T-helper 2 cell treated with Interferon-gamma antibody and Interleukin-4, amounts not matched to agents 5 μg/mL and 100 μg/mL, for 36 hours (primary cell): ENCODE measurements at places on chromosomes 2 and 18.

DNA sequence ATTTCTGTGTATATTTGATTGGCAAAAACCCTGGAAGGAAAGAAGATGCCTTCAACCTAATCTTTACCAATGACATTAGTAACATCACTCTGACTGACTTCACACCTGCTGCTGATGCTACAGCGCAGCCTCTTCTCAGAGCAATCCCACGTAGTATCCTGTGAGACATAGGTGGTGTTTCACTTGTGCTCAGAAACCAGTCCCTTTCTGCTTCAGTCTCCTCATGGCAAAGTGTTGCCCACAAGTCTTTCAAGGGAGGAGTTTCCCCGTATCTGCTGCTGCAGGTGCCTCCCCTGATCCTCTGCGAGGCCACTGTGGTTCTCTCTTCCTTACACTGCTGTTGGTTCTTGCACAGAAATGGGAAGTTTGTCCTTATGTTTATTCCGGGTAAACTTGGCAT lies 433.2 kb upstream of the TNP1 start:
- DNase-seq = no peak

GRCh38 chr2:17303054-17303453 lies 215.2 kb downstream of the RAD51AP2 start:
- no peak for DNase-seq

DNA sequence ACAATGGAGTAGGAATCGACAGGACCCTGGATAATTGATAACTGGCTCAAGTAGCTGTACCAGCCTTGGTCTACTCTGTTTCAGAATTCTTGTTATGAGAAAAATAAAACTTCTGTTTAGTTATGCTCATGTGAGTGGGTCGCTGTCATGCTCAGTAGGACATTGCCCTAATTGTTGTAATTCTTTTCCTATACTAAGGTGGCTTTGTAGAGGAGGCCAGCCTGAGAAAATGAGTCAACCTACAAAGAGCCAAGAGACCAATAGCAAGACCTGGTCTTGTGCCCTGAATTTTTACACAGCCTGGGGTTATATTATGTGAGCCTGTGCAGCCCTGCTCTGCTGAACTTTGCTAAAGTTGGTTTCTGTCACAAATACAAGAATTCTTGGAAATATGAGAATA lies 238.4 kb downstream of the MEIS1 start:
- DNase-seq = no peak

- no peak for DNase-seq
Observed at GRCh38 chr2:101517758-101518271, 42.9 kb upstream of the RFX8 start.

GRCh38 chr18:63220903-63221302 lies 98.7 kb downstream of the BCL2 start:
- DNase-seq = no peak

DNA sequence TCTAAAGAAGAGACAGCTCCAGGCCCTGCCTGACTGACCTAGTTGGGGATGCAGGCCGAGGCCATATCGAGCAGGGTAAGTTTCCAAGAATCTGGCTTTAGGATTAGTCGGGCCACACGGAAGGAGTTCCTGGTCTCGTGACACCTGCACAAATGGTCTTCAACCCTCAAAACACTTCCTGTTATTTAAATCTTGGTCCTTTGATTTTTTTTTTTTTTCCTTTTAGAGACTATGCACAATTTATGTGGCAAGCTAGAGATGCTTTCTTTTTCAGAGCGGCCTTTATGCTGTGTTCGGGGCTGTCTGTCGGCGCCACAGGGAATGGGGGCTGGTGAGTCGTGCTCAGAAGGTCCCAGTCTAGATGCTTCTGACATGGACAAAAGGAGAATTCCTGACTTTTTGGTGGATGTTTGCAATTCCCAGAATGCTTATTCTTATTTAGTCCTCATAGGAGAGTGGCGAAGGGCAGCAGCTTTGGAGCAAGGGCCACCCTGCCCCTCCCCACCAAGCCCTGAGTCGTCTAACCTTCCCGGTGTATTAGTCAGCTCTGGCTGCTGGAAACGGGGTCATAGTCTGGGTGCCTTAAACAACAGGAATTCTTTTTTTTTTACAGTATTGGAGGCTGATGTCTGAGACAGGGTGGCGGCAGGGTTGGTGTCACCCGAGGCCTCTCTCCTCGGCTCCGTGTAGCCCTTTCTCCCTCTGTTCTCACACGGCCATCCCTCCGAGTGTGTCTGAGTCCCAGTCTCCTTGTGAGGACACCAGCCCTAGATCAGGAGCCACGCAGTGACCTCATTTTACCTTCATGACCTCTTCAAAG lies 27.4 kb downstream of the HPCAL1 start:
- peak; percentile 11 for DNase-seq

- DNase-seq = no peak
Observed at GRCh38 chr2:239919774-239920692, 105.1 kb downstream of the NDUFA10 start.

DNA sequence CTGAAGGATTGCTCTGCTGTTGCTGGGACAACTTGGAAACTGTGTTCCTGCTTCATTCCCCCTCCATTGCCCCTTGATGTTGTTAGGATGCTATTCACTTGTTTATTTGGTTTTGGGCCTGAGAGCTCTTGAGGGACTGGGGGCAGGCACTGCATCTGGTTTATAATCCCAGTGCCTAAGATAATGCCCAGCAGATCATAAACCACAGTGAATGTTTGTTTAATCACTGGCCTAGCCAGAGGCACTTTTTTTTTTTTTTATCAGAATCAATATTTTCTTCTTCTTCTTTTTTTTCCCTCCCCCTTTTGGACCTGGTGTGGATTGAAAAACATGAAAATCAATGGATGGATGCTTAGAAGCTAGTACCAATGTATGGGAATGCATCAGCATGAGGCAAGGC lies 38.1 kb downstream of the KCNS3 start:
- DNase-seq = no peak
